Activated T-helper 17 cell treated with anti-CD3 and anti-CD28 coated beads, Interleukin-2, amount 50 U/mL, for 72 hours (primary cell): ENCODE measurements at places on chromosomes 1 and 21. TPM values are rescaled to one million over a fixed set of nuclear protein-coding genes. Genes with fewer than 3 reads are reported as not detected.

DNA sequence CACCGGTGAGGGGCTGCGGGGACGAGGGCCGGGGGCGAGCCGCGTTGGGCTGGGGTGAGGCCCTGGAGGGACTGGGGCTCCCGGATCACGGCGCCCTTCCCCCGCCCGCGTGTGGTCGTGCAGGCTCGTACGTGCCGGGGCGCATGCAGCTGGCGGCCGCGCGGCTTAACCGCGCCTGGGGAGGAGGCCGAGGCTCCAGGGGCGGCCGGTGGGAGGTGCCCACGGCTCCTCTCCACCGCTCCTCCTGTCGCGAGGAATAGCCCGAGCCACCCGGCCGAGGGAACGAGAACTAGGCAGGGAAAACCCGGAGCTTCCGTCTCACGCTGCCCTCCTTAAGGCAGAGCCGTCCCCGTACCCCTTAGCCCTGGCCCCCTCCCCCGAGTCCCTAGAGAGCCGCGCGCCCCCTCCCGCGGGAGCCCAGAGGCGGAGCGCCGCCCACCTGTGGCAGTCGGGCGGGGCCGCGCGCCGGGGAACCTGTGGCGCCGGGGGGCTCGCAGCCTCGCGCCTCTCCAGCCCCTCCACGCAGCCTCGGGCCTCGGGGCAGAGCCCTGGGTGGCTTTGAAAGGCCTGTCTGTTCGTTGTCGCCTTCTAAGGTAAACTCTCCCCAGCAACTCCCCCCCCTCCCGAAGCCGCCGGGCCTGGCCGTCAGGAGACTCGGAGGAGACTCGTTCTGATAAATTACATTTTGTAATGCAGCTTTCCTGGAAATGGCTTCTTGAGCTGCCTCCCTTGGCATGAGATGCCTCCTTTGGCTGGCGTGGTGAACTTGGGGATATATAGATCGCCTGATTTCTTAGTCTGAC, 746 bp downstream of the AK4 start:
- peak; percentile 78 for ATAC-seq

DNA sequence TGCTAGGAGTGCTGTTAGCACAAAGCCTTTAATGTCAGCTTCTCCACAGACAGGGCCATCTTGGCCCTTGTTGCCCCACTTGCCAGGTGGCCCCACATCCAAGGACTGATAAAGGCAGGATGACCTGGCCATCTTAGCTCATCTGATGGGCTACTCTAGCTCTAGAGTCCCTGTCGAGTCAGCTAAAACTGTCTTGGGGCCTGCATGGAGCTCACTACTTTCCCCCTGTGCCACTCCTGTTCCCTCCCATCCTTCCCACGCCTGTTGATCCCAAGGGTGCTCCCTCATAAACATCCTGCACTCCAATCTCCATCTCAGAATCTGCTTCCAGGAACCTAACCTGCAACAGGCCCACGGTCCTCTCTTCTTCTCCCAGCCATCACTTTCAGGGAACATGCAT, 652 bp upstream of the GPX7 start:
- ATAC-seq = no peak

DNA sequence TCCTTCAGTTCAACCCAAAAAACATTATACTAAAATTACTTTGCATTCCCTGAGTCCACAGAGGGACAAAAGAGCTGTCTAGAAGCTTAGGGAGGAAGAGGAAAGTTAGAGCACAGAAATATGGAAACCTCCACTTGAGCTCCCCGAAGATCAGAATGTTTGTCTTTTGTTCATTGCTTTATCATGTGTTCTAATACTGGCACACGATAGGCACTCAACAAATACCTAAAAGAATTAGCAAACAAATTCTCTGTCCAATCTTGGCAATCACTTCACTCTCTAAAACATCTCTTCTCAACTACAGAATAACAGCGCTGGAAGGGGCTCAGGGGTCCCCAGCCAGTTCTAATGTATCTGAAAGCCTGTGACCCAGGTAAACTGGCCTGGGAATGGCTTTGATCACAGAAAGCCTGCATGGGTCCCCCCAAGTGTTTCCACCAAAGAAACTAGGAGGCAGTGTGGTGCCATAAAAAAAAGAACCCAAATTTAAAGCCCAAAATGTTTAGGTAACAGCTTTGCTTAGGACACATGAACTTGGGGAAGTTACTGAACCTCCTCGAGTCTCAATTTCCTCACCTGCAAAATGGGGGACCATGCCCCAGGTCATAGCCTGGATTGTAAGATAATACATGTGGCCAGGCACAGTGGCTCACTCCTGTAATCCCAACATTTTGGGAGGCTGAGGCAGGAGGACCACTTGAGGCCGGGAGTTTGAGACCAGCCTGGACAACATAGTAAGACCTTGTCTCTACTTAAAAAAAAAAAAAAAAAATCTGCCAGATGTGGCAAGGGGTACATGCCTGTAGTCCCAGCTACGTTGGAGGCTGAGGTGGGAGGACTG, 45.8 kb downstream of the SSBP3 start:
- ATAC-seq = no peak

DNA sequence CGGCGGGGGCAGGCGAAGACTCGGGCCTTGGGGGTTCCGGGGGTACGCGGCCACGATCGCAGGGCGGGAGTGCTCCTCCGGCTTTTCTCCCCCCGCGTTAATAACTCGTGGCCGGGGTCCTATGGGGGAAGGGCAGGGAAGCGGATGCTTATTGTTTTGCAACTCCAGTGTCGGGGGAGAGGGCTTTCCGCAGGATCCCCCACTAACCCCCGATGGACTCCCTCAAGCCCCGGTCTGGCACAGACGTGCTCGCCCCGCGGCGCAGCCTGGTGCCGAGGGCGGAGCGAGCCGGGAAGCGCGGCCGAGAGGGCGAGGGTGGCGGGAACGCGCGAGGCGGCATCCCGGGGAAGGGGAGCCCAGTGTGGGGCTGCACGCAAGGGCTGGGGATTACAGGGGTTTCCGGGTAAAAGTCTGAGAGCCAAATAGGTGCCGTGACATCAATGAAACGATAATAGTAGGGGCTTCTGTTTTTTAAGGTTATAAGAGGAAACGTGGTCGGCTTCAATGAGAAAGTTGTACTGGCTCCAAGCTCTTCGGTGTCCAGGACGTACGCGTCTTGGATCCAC, 772 bp downstream of the UCK2 start:
- ATAC-seq = peak; percentile 56

- ATAC-seq = no peak
These were observed 51.2 kb downstream of the EPHB2 start for GRCh38 chr1:22761821-22762220.

DNA sequence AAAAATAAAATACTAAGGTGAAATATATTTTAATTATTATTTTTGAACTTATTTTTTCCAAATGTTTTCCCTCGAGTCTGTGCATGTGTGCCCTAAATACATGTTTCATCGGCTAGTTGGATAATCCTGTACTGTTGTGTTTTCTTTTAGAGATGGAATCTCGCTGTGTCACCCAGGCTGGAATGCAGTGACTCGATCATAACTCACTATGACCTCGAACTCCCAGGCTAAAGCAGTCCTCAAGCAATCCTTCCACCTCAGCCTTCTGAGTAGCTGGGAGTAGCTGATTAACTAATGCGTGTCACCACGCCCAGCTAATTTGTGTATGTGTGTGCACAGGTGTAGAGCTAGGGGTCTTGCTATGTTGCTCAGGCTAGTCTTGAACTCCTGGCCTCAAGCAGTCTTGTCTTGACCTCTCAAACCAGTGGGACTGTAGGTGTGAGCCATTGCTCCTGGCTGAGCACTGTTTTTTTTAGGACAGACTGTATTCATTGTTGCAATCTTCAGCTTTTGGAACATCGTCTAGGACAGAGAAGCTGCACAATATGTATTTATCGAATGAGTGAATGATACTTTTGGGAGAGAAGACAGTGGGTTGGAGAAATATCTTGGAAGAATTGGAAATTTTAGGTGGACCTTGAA, 4.8 kb upstream of the TMCO1 start:
- no peak for ATAC-seq

DNA sequence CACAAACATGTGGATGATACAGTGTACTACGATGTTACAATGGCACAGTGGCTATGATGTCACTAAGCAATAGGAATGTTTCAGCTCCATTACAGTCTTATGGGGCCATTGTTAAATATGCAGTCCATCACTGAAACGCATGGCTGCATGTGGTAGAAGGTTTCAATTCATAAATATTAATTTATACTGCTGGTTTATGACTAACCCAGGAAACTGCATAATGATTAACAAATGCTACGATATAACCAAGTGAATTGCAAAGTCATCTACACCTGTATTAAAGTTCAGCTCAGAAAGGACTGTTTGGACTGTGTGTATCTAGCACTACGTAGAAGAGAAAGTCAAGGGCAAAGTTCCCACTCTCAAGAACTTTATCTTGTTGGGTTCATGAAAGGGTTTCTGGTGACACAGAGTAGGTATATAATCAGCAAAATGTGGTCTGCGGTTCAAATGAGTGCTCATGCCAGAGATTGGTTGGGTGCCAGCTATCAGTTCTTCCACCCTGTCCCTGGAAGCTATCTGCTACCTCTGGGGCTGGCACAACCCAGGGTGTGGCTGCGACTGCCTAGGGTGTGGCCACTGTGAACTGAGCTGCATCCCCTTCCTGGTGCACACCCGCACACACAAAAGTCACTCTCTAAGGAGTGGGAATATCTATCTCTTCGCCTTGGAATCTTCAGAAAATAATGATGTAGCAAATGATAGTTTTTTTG, 14.8 kb downstream of the MGST3 start:
- ATAC-seq = peak; percentile 92

DNA sequence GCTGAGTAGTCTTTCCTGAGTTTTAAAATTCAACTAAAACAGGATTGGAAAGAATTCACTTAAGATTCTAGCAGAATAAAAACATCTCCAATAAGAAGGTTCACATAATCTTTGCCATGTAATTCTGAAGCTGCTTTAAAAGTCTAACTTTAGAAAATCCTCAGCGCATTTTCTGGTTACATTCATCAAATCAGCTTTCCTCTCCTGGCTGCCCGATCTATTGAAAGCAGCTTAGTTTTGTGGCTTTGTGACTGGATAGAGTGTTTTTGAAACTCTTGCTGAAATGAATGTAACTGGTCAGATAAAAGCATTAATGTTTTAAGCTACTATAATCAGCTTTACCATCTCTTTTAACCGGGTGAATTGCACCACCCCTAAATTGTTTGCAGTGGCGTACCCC, 66.8 kb downstream of the DOP1B start:
- no peak for ATAC-seq

ACBD3 gene
- 20.3 TPM for total RNA-seq

GRCh38 chr1:52056937-52057231, 789 bp downstream of the BTF3L4 start:
- no peak for ATAC-seq

TSPAN2 gene
- total RNA-seq = 2.5 TPM

POU3F1 gene
- 0.11 TPM for total RNA-seq
